ENCODE measurements at places on chromosomes 5 and 9.

- DNase-seq = no peak
Observed at GRCh38 chr5:64826541-64826940, 57.8 kb downstream of the CWC27 start.

GRCh38 chr5:163586531-163586956 is 81.1 kb downstream of the MAT2B start:
- no peak for DNase-seq

DNA sequence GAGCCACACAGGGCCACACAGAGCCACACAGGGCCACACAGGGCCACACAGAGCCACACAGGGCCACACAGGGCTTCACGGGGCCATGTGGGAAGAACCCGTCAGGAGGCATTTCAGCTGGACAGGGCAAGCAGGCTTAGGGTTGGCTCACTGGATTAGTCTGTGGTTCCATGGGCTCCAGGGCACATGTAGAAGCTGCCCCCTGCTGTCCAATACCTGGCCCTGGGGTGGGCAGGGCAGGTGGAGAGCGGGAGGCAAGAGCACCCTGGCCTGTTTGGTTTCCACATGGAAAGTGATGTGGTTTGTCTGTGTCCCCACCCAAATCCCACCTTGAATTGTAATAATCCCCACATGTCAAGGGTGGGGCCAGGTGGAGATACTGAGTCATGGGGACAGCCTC is 16.4 kb upstream of the LPCAT1 start:
- DNase-seq = peak; percentile 26

DNA sequence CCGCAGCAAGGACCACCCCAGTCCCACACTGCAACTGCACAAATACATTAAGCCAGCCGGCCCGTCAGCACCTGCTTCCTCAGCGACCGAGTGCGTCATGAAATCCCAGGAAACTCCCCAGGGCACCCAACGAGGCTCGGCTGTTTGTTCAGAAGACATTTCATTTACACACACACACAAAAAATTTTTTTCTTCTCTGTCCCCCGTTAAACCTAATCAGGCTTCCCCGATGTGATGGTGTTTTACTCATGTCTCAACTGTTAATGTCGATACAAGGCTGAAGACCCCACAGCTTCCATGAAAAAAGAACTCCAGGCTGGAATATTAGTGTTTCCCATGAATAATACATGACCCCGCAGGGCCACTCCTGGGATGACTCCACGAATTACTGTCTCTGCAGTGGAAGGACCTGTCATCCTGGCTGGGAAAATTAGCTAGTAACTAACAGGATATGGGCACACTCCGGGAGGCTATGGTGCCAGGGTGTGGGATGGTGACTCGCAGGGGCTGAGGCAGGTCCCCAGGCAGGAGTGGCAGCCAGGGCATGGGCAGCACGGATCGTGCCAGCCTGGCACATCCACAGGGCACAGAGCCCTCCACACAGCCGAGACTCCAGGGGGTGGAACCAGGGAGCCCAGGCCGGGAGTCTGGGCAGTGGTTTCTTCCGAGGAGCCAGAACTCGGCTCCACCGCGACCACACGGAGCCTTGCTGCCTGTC is 102.4 kb downstream of the VAV2 start:
- DNase-seq = no peak

DNA sequence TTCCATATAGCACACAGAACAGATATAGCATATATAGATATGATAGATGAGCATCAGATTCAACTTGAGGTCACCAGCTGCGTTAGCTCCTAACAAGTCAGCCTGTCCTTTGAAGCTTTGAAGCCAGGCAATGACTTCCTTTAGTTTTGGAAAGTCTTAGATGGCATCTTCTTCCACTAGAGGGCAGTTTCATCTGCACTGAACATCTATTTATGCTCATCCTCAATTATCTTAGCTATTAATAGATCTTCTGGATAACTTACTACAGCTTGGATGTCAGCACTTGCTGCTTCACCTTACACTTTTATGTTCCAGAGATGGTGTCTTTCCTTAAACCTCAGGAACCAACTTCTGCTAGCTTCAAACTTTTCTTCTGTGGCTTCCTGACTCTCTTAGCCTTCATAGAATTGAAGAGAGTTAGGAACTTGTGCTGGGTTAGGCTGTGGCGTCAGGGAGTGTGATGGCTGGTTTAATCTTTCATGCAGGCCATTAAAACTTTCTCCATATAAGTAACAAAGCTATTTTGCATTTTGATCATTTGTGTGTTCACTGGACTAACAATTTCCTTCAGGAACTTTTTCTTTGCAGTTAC is 1401.4 kb downstream of the EFNA5 start:
- DNase-seq = no peak

DNA sequence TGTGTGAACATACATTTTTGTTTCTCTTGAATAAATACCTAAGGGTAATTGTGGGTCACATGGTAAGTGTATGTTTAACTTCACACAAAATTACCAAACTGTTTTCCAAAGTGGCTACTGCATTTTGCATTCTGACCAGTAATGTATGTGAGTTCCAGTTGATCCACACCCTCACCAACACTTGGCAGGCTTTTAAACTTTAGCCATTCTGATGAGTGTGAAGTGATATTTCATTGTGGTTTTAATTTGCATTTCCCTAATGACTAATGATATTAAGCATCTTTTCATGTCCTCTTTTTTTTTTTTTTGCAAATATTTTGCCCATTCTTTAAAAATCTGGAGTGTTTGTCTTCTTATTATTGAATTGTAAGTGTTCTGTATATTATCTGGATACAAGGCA is 53.5 kb upstream of the MAST4 start:
- DNase-seq = no peak

- peak; percentile 85 for DNase-seq
Observed at GRCh38 chr5:132386644-132387286, 17.3 kb downstream of the SLC22A5 start.

DNA sequence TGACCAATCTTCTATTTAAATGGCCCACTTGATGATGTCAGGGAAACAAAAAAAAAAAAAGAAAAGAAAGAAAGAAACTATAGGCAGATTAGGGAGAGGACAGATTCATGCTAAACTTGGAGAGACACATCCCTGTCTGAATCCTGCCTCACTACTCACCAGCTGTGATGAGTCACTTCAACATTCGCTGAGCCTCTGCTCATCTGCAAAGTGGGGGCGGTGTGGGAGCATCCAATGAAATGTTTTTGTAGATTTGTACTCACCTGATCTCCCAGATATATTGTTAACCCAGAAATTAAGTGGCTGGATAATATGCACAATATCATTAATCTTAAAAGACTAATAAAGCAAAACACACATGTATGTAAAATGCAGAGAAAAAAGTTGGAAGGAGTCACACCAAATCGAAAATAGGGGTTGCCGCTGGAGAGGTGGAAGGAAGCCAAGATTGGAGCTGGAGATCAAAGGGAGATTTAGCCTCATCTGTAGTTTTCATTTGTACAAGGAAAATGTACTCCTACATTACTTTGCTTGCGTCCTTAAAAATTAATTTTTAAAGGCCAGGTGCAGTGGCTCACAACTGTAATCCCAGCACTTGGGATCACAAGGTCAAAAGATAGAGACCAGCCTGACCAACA is 17.0 kb upstream of the ERGIC1 start:
- no peak for DNase-seq

DNA sequence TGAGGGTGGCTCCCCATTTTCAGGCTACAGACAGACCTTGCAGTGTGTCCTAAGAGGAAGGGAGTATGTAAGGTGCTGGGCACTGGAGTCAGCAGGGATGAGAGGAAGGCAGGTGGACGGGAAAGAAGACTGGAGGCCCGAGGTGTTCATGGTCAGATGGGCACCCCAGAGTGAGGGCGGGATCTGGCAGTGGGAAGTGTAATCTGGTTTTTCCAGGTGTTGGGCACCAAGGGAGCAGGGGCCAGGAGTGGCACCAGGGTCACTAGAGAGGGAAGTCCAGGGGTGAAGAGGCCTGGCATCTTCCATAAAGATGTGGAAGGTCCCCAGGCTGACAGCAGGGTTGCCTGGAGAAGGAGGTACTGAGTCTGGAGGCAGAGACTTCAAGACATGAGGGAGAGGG is 29.7 kb downstream of the PITX1 start:
- no peak for DNase-seq

GRCh38 chr9:546797-547223 is 294.7 kb upstream of the DMRT1 start:
- DNase-seq = no peak

DNA sequence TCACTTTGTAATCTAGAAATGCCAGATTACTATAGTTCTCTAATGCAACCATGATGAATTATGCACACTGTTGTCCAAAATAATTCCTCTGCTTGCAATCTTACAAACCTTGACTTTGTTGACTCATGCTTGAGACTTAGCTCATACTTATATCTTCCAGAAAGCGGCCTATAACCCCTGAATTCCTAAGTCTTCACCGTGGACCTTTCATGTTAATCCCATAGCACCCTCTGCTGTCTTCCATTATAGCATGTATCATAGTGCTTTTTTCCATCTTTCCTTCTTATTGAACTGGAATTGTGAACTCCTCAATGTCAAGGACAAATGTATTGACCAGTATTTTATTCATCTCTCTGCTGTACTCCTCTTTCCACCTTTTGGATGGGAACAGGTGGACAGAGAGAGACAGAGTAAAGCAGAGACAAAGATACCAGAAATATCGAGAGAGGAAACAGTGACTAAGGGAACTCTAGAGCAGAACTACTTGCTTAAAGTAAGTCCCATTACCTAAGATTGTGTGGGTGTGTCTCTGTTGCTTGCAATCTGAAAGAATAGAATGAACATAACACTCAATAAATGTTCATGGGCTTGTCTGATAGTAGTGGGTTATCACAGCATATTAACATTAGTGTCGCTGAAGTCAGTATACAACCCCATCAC is 110.0 kb downstream of the LURAP1L start:
- no peak for DNase-seq

DNA sequence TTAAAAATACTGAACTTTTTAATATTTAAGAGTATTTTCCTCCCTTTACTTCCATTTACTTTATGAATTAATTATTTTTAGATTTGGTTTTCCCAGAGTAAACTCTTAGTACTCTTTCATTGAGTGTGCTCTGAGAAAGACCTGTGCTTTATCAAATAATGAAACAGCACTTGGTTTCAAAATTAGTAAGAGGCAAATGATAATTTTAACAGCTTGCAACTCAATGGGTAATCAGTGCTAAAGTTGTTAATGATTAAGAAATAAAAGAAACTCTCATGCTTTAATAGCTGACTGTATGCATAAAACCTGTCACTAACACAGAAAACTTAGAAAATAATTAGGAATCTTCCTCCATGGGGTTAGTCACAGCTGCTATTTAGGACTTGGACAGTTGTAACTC is 244.4 kb downstream of the RFX3 start:
- no peak for DNase-seq

DNA sequence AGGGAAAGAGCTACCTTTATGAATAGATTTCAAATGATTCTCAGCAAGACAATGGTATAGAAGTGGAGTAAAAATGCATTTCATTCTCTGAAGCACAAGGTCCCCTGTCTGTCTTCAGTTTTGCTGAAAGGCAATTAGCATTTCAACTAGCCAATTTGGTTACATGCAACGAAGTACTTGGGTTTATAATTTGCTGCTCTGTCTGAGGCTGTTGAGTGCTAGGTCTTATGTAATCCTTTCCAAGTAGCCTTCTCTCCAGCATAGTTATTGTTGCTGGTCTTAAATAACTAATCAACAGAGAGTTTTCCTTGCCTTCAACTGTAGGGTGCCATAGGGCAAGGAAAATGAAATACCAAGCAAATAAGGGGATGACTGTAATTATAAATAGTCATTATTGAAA is 4.5 kb downstream of the ADGRV1 start:
- no peak for DNase-seq

DNA sequence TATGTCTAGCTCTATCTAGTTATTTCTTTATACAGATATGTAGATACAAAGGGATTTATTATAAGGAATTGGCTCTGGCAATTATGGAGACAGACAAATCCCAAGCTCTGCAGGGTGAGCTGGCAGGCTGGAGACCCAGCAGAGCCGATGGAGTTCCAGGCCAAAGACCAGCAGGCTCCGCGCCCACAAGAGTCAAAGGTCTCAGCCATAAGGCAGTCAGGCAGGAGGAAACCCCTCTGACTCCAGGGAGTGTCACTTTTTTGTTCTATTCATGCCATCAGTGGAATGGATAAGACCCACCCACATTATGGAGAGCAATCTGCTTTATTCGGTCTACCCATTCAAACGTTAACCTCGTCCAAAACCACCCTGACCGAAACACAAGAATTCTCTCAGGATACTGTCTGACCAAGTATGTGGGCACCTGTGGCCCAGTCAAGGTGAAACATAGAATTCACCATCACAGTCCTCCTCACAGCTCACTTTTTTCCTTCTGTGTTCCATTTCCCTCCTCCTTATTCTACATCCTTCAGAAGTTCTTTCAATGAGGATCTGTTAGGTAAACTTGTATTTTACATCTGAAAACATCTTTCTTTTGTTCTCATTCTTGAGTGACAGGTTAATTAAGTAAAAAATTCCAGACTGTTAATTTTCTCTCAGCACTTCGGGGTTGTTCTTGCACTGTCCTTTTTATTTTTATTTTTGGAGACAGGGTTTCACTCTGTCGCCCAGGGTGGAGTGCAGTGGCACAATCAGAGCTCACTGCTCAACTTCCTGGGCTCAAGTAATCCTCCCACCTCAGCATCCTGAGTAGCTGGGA is 21.2 kb downstream of the RNF130 start:
- DNase-seq = no peak

DNA sequence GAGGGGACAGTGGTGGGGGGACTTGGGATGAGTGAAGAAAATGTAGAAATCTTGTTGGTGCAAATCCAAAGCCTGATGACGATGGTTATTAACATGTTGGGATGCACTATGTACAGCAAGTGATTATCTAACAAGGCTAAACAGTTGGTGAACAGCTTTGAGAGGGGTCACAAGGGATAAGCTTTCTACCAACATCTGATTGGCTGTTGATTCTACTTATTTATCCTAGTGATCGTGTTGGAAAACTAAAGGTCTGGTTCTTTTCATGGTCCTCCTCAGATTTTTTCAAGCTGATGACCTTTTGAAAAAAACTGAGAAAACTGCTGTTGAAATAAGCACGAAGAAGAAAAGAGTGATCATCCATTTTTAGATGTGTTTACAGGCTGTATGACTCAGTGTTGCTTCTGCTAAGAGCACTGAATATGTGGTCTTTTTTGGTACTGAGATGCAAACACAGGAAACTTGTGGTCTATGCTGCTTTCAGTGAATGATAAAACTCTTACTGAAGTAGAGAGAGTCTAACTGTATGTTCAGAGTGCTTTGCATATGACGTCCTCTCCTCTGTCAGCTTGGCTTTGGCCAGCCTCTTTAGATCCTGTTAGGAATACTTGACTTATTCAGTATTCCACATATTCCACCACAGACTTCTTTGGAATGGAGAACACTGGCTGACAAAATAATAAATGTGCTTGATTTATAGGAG is 174.8 kb downstream of the SLF1 start:
- peak; percentile 56 for DNase-seq

GRCh38 chr5:31768784-31769183 is 129.9 kb downstream of the PDZD2 start:
- no peak for DNase-seq

Measured in CD4-positive, alpha-beta T cell treated with Interleukin-15 for 4 hours (primary cell).